Forelimb muscle (tissue), 1 donor: ENCODE measurements at places on chromosomes 1 and 21. TPM values are rescaled to one million over a fixed set of nuclear protein-coding genes. Genes with fewer than 3 reads are reported as not detected.

The SELENON gene
- 51.3 TPM for polyA plus RNA-seq

DNA sequence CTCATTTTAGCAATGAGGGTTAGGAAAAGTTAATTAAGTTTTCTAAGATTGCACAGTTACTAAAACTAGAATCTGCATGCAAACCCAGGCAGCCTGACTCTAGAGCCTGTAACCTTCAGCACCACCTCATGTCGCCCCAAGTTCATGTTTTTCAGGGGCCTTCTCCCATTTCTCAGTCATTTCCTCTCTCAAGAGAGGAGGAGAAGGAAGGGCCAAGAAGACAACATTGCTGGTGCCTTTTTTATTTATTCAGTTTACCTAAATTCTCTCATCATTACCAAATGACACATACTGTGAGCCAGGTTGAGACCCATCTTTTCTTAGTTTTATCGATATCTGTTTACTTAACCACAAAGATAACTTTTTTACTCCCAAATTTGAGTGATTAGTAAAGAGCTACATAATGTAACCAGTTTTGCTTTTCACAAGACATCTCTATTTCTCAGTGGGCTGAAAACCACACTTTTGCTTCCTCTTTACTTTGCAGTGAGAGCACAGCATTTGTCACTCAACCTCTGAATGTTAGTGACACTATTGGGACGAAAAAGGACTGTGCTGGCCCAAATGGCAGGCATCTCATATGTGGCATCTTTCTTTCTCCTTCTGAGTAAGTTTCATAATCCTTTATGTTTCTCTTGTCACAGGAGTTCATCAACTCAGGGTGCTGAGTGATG is at the start of gene CD101:
Gene CD101 (plus strand): TSS at position 507 of the 674 bp plus-strand sequence. CDS start 58 bp downstream, at position 565.
- no peak for DNase-seq

DNA sequence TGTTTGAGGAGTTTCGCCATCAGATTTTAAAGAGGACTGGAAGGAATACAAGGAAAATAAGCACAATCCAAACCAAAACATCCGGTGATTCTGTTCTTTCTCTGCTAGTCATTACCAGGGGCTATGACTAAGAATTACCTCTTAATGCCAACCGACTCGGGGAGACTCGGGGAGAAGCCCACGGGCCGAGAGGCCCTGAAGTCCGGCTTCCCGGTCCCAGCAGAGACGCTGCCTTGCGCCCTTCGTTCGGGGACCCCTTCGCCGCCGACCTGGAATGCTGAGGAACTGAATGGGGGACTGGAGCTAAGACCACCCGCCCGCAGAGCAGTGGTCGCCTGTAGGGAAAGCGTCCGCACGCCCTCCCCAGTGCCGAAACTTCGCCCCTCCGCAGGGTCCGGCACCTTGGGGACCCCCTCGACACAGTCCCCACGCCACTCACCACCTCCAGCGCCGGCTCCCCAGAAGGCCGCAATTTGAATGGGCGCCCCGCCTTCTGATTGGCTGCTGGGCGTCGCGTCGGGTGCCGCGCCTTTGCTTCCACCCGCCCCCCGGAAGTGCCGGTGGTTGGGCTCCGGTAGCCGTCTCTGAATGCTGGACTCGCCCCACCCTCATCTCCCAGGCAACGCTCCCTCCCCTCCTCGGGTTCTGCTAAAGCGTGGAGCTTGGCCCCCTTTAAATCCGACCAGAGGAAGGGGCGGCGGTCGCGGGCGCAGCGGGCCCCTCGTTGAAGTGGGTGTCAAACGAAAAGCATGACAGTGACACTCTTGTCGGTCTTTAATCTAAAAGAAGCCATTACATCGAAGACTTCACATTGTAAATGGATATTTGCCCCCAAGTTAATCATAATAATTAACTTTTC is at the start of gene KIF14:
Gene KIF14 (minus strand): TSS at position 479 of the 859 bp plus-strand sequence. CDS start 2,028 bp downstream, outside the sequence.
- peak; percentile 74 for DNase-seq

DNA sequence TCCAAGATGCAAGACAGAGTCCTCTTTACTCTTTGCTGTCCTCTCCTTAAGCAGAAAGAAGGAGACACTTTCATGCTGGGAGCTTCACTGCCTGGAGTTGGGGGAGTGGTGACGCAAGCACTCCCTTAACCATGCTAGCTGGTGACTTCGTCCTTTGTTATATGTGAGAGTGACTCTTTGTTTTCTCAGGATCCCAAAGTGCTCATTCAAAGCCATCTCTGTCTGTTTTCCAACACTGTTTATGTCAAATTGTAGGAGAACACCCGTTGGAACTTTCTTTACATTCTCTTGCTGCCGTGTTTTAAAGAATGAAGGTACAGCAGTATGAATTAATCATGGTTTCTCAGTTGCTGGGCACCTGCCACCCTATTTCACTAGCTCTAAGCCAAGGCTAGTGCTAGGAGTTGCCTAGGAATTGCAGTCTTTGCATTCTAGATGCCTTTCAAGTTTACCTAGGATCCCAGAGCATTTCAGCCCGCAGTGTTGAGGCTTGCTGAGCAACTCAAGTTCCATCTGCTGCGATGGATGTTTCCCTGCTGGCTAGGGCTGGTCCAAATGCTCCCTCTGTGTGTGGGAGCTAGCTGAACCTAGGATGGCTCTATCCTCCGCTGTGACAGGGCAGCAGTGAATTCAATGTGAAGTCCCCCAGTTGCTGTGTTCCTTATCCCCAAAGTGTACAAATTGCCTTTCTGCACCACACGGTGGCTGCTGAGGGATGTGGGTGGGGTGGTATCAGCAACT is 82.6 kb upstream of the GPR52 start:
- no peak for DNase-seq

DNA sequence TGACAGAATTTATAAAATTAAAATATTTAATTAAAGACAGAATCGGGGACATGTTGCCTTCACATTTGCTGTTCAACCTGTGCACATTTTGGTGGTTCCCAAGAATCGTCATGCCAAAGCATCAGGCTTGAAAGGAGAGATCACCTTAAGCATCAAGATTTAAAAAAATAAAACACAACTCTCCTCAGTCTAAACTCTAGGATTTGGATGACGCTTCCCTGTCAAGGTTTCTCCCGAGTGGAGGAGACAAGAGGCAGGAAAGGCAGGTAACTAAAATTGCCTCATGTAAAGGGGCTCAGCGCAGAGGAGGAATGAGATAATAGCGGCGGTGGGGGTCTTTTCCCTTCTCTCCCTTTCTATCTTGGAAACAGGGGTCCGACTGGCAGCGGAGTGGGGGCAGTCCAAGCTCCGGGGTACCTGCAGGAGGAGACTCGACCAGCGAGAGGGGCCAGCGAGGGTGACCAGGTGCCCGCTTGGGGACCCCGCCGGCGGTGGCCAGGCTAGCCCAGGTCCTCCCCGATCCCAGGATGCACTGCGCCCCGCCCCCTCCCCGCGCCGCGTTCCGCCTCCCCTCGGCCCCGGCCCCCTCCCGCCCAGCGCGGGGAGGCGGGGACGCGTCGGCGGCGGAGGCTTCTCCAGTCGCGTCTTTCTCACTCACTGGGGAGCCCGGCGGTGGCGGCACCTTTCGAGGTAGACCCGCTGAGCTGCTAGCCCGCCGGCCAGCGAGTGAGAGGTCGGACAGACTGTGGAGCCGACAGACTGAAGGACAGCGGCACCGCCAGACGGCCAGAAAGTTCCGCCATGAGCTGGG is at the start of gene FNBP1L:
Gene FNBP1L (plus strand): TSS at position 638 of the 811 bp plus-strand sequence. CDS start 164 bp downstream, at position 802.
- peak; percentile 26 for DNase-seq

GRCh38 chr1:156773607-156774006 is 6.3 kb downstream of the PRCC start:
- no peak for DNase-seq

GRCh38 chr1:116679828-116680628 is 12.5 kb upstream of the IGSF3 start:
- DNase-seq = no peak
